ENCODE measurements at places on chromosomes 2 and 18.

GRCh38 chr2:100146657-100146960 lies 4.2 kb upstream of the AFF3 start:
- DNase-seq = no peak

DNA sequence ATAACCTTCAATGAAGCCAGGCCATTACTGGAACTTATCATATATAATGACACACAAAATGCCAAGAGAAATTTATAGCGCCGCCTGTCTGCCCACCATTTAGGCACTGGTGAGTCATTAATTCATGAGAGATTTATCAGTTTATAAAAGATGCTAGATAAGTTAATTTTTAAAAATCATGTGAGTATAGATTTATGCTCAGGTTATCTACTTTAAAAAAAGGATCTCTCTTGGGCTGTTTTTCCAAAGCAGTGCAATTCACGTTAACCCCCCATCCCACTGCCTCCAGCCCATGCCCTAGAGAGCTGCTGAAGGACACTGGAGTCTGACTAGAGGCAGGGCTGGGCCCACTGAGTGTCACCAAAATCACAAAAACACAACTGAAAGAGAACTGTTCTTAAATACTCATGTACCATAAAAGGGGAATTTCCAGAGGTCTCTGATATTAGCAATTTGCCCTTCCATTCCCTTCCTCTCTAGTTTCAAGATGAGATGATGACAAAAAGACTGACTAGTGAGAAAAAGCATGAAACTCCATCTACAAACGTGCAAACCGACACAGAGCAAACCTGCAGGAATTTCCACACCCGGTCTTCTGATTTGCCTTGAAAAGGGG lies 160.8 kb downstream of the BCL2 start:
- DNase-seq = no peak

GRCh38 chr2:141068053-141068682 lies 1062.6 kb downstream of the LRP1B start:
- DNase-seq = no peak

- no peak for DNase-seq
Observed at GRCh38 chr18:25244924-25245698, 106.9 kb downstream of the ZNF521 start.

- DNase-seq = no peak
Observed at GRCh38 chr2:152396763-152397162, 61.8 kb downstream of the FMNL2 start.

GRCh38 chr2:46008091-46008870 lies 288.9 kb upstream of the EPAS1 start:
- no peak for DNase-seq

DNA sequence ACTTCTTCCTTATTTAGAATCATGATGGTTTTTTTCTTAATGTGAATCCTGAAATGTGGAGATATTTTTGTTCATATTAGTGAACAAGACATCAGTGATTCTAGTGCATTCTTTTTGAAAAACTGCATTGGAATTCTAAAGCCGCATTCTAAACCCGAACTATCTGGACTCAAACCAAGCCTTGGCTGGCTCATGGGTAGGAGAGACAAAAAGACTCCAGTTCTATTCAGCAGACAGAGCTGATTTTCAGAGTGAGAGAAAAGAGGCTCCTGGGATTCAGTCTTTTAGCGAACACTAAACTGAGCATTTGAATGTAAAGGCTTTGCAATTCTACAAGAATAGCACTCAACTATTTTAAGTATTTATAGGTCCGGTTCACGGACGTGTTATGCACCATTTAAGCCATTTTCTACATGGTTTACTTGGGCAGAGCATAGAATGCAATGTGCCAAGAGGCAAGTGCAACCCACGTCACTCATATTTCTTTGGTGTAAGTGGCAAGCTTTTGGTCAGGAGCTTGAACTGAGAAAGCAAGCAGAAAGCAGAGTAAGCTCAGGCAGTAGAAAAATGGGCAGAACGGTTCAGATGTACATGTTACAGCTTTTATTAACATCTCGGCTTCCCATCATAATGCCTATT lies 227.3 kb upstream of the RAB12 start:
- no peak for DNase-seq

DNA sequence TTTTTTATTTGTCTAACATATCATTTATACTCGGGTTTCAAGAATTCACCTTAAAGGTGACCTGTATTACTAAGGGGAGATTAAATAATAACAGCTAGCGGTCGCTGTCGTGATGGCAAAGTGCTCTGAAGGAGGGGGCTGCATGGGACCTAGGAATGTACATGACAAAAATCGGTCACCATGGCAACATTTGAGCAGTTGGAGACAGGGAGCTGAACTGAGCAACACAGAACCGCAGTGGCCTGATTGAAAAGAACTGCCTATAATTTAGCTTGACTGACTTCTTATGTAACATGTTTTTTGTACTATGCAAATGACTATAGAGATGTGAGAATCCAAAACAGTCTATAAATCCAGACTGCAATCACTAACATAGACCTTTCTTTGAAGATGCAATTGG lies 34.3 kb upstream of the EPHA4 start:
- no peak for DNase-seq

- DNase-seq = no peak
Observed at GRCh38 chr2:137937778-137938177, 26.5 kb upstream of the HNMT start.

GRCh38 chr2:206353685-206354084 lies 79.2 kb downstream of the ZDBF2 start:
- no peak for DNase-seq
